Stimulated activated CD8-positive, alpha-beta memory T cell treated with anti-CD3 and anti-CD28 coated beads, Interleukin-2, amount 100 ng/mL, for 48 hours (primary cell): ENCODE measurements at places on chromosomes 12 and 14.

GRCh38 chr12:98121963-98122362 is 393.4 kb upstream of the TMPO start:
- no peak for DNase-seq

GRCh38 chr14:93035917-93036651 is 79.6 kb downstream of the ITPK1 start:
- DNase-seq = no peak

DNA sequence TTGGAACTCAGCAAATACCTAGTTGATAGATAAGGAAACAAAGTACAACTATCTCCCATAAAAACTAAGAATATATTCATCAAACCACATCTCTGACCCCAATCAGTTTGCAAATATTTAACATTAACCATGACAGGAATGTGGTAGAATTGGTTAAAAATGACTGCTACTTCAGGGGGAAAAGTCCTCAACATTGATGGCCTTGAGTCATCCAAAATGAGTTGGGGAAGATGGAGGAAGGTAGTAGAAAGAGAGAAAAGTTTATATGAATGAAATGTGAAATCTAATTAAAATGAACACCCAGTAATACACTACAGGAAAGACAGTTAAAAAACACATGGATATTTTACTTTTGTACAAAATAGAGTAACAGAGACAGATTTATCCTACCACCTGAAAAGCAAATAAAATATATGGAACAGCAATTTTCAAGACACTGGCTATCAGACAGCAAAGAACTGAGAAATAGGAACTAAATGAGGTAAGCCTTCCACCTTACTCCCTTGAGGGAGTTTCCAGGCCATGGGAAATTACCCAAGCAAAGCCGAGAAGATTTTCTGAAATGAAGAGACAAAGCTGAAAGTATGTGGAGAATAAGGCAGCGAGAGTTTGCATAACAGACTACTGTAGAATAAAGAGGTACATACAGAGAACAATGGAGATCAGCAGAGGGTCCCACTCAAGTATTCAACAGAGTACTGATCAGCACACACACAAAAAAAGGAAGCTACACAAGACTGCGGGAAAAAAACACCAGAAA is 49.6 kb downstream of the TC2N start:
- DNase-seq = no peak

DNA sequence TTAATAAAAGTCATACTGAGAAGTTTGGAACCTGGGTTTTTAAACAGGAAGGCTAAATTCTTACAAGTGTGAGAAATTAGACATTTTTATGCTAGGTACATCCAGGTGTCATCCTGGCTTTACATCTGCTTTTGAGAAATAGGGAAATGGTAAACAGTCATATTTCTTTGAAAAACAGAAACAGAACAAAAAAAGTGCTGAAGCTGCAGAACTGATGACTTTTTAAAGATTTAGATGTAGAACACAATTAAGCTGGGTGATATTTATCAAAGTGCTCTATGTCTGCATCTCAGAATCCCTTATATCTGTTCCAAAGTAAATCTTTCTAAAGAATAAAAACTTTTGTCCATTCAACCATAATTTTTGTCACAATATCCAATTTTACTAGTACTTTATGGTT is 282.9 kb upstream of the ATXN7L3B start:
- DNase-seq = no peak

GRCh38 chr12:55700255-55701018 is 7.3 kb downstream of the ITGA7 start:
- no peak for DNase-seq

- DNase-seq = no peak
Measured at GRCh38 chr12:75455839-75456238, 24.7 kb upstream of the GLIPR1 start.

GRCh38 chr12:91460469-91460868 is 277.9 kb upstream of the DCN start:
- no peak for DNase-seq

DNA sequence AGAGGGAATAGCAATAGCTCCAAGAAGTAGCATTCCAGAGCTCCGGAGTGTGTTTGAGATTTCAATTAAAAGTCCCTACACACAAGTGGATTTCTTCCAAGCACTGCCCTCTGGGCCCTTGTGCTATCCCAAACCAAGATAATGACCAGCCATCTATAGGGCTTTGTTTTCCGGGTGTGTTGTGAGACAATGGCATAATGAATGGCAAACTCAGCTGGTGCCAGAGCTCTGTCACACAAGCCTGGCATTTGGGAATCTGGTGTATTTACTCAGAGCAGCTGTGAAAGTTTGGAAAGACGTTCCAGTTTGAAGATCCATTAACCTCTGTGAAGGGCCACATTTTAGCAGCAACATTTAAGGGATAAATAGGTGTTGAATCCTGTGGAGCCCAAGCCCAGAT is 61.2 kb upstream of the TMTC2 start:
- DNase-seq = no peak

DNA sequence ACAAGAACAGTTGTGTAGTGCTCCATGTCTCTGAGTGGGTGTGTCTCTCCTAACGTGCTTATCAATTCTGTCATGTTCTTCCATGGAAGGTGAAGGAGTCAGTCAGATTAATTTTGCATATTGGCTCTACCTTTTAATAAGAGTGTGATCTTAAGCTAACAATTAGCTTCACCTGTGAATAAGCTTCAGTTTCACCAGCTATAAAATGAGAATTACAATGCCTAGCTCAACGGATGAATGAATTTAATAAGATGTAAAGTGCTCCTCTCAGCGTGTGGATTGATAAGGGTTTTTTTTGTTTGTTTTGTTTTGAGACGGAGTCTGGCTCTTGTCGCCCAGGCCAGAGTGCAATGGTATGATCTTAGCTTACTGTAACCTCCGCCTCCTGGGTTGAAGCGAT is 32.7 kb downstream of the CCDC175 start:
- no peak for DNase-seq

DNA sequence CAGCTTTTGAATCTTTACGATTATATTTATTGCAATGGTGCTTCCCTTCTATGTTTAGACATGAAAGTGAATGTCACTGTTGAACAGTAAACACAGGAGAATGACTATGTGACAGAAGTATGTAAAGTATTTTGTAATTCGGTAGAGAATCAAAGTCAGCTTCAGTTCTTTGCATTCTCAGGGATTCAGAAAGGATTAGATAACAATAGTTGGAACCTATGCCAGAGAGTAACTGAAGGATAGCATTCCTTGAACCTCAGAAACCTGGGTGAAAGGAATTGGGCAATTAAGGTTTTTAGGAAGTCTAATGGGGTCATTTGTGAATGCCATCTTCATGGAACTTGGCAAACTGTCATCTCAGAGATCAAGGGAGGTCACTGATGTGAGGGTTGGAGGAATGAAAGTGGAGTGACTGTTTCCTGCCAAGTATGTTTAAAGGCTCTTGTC is 305.3 kb upstream of the DDHD1 start:
- DNase-seq = no peak

DNA sequence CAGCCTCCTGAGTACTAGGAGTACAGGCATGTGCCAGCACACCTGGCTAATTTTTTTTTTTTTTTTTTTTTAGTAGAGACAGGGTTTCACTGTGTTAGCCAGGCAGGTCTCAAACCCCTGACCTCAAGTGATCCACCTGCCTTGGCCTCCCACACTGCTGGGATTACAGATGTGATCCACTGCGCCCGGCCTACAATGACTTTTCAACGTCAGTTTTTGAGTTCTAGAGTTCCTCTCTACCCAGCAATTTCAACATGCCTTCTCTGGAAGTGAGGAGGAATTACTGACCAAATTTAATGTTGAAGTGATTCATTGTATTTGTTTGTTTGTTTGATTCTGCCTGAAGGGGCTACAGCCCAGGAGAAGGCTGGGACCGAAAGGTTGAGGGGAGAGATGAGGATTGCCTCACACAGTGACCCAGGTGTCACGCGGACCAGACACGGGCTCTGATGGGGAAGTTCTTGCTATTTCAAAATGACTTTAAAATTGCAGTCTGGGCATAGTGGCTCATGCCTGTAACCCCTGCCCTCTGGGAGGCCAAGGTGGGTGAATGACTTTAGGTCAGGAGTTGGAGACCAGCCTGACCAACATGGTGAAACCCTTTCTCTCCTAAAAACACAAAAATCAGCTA is 8.6 kb upstream of the DENR start:
- DNase-seq = no peak

- no peak for DNase-seq
Measured at GRCh38 chr14:61479746-61480502, 158.5 kb downstream of the PRKCH start.

GRCh38 chr12:6788972-6789924 is at the start of gene CD4:
TSS of gene CD4 (plus strand) at chr12:6789528. CDS start at chr12:6800139, 10,611 bp downstream.
- DNase-seq = no peak

DNA sequence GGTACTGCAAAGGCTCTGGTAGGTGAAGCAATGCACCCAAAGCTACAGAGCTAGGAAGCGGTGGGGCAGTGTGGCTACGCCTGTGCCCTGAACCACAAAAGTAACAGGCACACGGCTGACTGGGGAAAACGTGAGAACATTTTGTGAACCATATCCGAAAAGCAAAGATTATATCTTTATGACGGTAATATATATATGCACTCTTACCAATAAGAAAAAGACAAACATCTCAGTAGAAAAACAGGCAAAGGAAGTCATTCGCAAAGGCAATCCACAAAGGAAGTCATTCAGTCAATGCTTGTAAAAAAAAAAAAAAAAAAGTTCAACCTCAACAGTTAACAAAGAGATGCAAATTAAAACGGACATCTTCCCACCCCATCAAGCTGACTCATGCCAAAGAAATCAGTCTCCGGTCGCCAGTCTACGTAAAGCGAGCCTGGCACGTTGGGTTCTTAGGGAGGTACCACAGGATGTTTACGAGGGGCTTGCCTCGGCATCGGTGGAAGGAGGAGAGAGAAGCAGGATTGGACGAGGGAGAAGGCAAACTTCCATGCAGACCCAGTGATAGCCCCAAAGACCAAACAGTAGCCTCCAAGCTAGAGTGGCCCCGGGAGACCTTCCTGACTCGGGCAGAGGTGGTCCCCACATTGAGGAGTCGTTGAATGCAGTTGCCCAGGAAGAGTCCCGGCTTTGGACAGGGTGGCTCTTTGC is 39.4 kb upstream of the PPP2R5C start:
- DNase-seq = no peak

GRCh38 chr14:63938198-63939005 is 85.6 kb downstream of the SYNE2 start:
- DNase-seq = no peak

- no peak for DNase-seq
Measured at GRCh38 chr12:111443586-111443985, 37.9 kb downstream of the SH2B3 start.

GRCh38 chr12:58615047-58615446 is 305.3 kb downstream of the LRIG3 start:
- no peak for DNase-seq

DNA sequence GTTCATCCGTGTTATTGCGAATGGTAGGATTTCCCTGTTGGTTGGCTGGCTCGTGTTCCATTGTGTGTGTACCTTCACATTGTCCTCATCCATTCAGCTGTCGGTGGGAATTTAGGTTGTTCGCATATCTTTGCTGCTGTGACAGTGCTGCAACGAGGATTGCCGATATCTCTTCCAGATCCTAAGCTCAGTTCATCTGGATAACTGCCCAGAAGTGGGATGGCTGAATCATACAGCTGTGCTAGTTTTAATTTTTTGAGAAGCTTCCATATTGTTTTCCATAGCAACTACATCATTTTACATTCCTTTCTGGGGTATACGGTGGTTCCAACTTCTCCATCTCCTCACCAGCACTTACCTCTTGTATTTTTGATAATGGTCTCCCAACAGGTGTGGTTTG is 292.8 kb upstream of the SFSWAP start:
- no peak for DNase-seq

- no peak for DNase-seq
Measured at GRCh38 chr14:69755784-69756183, 11.2 kb upstream of the SRSF5 start.

DNA sequence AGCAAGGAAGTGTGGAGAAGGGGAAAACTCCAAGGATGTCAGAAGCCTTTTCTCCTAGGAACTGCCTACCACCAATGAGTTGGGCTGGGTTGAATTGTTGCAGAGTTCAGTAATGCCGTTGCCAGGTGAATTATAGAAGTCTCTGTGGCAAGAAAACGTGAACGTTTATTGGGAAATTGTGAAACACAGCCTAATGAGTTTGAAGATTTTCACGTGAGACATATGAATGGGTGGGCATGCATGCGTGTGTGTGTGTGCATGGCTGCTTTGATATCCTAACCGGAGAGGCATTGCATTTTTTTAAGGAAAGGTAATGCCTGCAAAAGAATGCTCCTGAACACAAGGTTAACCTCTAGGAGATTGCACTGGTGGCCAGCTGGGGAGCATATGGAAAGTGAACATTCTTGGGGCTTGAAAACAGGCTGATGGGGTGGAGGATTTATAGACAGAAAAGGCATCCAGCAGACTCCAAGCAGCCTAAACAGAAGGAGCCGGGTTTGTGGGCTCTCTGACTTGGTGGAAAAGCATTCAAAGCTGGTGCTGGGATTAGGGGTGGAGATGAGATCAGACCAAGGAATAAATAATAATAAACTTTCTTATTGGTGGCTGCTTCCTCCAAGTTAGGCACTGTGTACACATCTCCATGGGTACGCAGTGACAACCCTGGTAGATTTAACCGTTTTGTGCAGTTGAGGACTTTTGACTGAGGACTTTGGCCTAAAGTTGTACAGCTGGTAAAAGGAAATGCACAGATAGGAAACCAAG is 67.8 kb downstream of the NTF3 start:
- DNase-seq = no peak

DNA sequence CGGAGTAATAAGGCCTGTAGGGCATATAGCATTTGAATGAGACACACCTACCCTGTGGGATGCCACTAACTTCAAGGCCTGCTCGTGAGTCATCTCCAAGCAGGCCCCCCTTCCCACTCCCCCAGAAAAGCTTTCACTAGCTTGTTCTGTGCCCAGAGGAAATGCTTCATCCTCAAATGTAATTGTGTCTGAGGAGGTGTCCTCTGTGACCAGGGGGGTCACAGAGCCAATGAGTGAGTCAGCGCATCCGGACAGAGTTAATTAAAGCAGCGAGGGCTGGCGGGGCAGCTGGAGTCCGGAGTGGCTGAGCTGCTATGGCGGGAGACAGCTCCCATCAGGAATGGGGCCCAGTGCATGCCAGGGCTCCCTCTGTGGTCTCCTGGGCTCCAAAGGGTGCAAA is 27.0 kb upstream of the ESRRB start:
- no peak for DNase-seq

- DNase-seq = no peak
Measured at GRCh38 chr12:52164624-52165023, 27.2 kb downstream of the KRT80 start.

- DNase-seq = no peak
Measured at GRCh38 chr12:113391650-113392337, 11.9 kb downstream of the SDS start.

DNA sequence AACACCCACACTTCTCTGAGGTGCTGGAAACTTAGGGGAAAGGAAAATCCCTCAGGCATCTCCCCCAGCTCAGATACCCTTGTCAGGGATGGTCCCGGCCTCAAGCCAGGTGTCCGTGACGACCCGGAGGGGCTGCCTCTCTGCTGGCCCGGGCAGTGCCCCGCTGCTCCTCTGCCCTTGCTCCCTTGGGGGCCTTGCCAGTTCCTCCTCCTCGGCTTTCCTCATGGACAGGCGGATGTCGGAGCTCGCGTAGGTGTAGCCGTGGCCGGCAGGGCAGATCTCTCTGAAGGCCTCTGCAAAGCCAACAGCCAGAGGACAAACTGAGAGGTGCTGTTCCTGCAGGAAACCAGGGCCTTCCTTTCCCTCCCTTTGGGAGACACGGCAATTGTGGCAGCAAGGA is 34.8 kb downstream of the ISCA2 start:
- no peak for DNase-seq

GRCh38 chr12:2264651-2265232 is 212.0 kb downstream of the CACNA1C start:
- no peak for DNase-seq

GRCh38 chr12:130469552-130469951 is 131.9 kb downstream of the PIWIL1 start:
- no peak for DNase-seq

GRCh38 chr12:38813923-38814322 is 91.5 kb downstream of the CPNE8 start:
- DNase-seq = no peak
